Activated CD4-positive, alpha-beta T cell treated with anti-CD3 and anti-CD28 coated beads, Interleukin-2, Interleukin-4, amounts not matched to agents 100 ng/mL and 50 ng/mL, durations not matched to agents 16 hours and 8 hours (primary cell): ENCODE measurements at places on chromosomes 11 and 22.

- DNase-seq, result no peak
These were observed 3.9 kb downstream of the PACSIN2 start for GRCh38 chr22:43011079-43011478.

DNA sequence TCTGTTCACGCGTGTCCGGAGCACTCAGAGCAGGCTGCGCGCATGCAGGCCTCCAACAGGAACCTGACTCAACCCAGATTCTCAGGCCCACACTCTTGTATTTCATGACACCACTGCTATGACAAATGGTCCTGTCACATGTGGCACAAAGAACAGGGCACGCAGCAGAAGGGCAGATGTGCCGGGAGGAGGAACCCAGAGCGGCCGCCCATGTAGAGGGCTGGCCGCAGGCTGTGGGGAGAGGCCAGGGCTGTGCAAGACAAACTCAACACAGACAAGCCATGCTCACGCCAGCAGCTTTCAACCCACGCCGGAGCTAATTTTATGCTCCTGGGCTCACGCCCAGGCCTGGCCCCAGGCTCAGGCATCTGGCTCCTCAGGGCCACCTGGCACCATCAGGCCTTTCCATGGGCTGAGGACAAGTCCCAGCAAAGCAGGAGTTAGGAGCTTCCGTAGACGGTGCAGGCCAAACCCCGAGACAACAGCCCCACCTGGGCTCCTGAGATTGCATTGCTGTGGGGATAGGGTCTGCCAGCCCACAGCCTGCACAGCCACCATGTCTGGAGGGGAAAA is 40.0 kb downstream of the DUSP8 start:
- no peak for DNase-seq

- no peak for DNase-seq
These were observed 34.9 kb upstream of the PICALM start for GRCh38 chr11:86103808-86104207.

- DNase-seq, result no peak
These were observed 4.7 kb downstream of the KCNE3 start for GRCh38 chr11:74462631-74463030.
